CD4-positive, alpha-beta T cell treated with Interleukin-17A for 1 hour (primary cell): ENCODE measurements at places on chromosomes 2 and 18.

DNA sequence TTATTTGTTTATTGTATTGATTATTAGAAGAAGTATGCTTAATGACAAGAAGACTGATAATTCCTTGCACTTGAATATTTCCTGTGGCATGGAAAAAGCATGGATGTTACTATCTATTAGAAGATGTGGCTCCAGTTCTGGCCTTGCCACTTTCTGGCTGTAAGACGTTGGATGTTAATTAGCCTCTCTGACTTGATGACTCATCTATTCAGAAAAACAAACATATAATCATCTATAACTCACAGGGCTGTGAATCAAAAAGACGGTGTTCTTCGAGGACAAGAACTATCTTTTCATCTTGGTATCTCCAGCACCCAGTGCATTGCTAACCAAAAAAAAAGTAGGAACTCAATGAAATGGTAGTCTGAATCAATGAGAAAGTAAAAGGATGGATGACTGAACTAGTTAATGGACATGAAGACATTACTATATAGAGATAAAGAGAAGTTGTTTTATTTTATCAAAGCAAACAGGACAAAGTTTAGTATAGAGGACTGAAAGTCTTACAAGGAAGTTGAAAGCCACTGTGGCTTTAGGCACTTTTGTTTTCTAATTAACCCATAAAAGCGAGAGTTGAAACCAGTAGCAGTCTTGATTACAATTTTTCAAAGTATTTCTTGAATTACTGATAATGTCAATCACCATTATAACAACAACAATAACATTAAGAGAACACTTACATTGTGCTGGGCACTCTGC lies 145.3 kb downstream of the RND3 start:
- DNase-seq, result no peak

DNA sequence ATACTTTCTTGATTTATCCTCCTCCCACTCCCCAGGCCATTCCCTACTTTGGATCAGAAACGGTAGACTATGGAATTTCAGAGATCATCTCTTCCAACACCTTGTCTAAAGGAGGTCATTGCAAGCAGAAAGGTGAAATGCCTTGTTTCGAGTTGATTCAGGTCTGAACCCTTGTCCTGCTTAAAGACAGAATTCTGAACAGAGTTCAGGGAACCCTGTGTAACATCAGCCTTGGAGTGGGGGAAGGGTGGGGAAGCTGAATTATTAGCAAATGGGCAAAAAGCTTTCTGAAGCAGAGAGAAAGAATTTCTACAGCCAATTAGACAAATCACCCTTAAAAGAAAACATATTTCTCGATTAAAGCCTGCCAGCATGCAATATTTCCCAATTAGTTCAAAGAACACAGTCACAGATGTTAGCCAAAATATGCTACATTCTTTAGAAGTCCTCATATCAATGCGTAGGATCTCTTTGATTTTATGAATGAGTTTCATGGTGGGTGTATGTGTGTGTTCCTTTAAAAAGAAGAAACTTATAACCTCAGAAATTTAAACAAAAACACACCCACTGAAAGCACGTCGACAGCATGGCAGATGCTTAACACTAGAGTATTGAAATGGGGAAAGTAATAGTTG lies 353.1 kb downstream of the RND3 start:
- no peak for DNase-seq

DNA sequence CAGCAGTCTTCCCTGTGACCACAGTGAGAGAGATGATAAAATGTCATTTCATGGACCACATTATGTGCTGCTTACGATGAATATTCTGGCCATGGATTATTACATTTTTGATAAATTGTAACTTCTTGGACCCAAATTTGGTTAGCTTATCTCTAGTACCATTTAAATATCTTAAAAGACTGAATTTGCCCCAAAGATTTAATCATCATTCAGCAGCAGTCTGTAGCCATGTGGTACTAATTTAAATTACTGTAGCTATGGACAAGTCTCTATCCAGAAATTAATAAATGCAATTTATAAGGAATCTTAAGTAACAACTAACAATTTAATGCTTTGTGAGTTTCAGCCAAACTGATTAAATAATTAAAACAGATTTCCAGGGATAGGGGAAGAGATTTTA lies 644.9 kb upstream of the FANCL start:
- DNase-seq, result no peak

- DNase-seq, result no peak
These were observed 114.8 kb upstream of the ANKRD30BL start for GRCh38 chr2:132276571-132276981.

DNA sequence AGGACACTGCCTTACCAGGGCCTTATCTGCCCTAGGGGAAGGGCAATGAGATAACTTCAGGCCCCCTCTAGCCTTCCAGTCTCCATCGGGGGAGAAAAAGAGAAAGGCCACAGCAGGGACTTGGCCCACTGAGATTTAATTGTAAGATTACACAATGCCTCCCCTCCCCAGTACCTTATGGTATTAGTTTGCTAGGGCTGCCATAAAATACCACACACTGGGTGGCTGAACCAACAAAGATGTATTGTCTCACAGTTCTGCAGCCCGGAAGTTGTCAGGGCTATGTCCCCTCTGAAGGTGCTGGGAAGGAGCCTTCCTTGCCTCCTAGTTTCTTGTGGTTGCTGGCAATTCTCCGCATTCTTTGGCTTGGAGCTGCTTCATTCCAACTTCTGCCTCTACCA lies 34.8 kb upstream of the SPATA3 start:
- DNase-seq, result no peak

GRCh38 chr2:125582516-125582915 lies 1073.4 kb upstream of the GYPC start:
- no peak for DNase-seq

GRCh38 chr2:63044362-63045327 lies 6.0 kb upstream of the OTX1 start:
- DNase-seq, result no peak

DNA sequence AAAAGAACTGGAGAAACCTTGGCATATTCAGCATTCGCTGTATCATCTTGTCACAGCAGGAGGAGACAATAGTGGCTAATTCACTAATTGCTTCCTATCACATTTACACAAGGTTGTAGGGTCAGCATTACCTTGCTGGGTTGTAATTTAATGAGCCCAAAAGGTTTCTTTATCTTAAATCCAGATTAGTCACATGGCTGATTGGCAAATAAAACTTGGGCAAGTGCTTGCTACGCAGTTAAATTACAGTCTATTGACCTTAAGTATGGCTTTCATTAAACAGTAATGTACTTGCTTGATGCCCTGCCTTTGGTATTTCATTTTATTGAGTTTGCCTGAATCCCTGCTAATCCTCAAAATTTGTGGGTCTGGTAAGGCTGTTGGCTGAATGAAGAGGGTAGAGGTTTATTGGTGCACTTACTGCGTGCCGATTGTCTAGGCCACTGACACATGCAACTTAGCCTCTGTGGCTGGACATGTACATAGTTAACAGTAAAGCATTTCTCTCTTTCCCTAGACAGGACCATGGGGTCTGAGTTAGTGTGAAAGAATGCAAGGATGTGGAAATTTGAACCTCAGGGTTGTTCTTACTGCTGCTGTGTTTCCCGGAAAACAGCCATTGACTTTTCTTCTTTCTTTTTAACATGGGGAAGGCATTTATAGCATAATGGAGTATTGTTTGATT lies 34.3 kb downstream of the FMNL2 start:
- DNase-seq, result no peak

GRCh38 chr2:46967990-46968647 lies 52.5 kb upstream of the MCFD2 start:
- no peak for DNase-seq

DNA sequence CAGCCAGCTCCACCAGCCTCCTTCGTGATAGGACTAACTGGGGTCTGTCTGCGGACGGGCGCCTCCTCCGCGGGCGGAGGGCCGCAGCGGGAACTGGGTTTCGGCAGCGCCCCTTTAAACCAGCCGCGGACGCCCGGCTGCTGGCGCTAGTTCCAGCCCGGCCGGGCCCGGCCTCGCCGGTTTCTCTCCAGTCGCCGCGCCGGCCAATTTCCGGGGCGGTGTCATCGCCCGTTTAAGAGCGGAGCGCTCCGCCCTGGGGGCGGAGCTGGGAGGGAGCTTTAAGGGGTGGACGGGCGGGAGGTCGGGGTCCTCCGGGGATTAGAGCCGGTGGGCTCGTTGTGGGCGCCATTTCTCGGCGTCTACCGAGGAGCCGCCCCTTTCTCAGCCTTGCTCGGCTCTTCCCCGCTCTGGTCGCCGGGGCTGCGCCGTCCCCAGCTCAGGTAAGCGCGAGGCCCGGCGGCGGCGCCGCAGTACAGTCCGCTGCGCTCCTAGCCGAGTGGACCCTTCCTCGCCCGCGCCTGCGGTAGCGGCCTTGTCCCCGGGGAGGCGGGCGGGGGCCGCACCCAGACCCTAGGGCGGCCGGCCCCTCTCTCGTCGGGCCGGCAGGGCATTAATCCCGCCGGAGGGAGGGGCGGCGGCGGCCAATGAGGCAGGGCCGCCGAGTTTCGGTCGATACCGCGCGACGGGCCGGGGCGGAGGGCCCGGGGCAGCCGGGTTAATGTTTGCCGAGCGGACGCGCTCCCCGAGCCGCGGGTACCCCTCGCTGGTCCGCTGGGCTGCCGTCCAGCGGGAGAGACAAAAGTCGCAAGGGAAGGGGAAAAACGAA lies at the start of gene EPB41L5:
Gene EPB41L5, plus strand, starts transcription at position 307 of the 826 bp plus-strand sequence. CDS start 6,008 bp downstream, outside the sequence.
- peak; percentile 84 for DNase-seq

GRCh38 chr2:59791004-59791618 lies 762.3 kb downstream of the BCL11A start:
- no peak for DNase-seq

- no peak for DNase-seq
These were observed 17.6 kb upstream of the ADI1 start for GRCh38 chr2:3536682-3537632.

DNA sequence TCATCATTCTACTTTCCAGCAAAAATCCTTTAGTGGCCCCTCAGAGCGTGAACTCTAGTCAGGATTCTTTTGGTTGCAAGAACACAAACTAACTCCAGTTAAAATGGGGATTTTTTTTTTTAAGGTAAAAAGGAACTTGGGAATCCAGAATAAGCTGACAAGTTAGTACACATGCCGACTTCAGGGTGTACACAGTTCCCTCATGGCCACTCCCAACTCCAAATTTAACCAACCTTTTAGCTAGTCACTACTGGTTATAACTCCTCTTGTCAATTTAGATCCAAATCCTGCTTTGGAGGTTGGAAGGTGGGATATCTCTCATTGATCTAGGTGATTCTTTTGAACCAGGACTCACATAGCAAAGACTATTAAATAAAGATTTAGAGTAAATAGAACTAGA lies 5.0 kb upstream of the PGAP1 start:
- no peak for DNase-seq

GRCh38 chr2:232246245-232246644 lies 132.3 kb upstream of the ALPP start:
- no peak for DNase-seq

- DNase-seq, result no peak
These were observed 18.9 kb downstream of the KRTCAP3 start for GRCh38 chr2:27461118-27461517.

DNA sequence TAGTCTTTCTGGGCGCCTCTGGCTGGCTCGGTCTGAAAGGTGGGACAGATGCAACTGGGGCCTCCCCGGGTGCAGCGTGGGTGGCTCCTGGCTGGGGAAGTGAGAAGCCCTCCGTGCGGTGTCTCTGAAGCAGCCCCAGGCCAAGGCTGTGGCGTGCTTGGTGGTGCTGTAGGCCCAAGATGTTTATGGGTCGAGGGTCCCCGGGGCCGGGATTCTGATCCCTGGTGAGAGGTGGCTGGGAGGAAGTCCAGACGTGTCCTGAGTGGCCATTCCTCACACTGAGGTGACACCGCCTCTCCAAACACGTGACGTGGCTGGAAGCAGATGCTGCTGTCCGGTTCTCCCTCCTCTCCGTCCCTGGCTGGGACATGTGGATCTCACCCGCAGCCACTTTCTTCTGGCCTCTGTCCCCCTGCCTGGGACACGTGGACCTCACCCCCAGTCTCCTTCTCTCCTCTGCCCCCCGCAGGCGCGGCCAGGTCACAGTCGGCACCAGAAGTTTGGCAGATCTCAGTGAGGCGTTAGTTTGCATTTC lies 12.6 kb downstream of the RTP5 start:
- peak; percentile 30 for DNase-seq

DNA sequence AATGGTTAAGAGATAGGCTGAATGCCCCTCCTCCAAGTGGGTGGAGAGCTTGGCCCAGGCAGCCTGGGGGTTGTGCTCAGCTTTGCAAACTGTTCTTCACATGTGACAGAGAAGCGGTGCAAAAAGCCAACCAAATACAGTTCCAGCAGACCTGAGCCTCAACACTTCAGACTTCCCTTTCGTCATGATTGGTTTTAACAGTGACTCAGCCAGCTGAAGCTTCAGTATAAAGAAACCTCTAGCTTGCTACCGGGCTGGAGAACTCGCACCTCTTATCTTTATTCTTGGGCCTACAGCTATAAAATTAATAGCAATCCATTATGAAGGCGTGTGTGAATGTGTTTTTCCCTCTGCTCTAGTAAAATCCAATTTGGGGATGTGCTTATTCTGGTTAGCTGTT lies 20.0 kb downstream of the SETBP1 start:
- DNase-seq, result peak; percentile 57

DNA sequence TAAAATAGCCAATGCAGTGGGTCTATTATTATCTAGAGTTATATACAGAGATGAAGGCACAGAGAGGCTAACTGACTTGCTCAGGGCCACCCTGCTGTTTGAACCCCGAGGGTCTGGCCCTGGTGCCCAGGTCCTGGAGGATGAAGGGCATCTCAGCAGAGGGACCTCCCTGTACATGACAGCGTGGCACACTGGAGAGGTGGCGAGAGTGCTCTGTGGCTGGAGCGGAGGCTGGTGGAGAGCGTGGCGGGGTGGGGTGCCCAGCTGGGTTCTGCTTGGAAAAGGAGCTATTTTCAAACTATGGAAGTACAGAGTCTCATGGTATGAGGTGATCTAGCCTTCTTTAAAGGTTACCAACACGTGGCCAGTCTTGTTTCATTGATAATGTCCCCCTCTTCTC lies 35.8 kb downstream of the GREB1 start:
- no peak for DNase-seq

- no peak for DNase-seq
These were observed 1.4 kb downstream of the IL37 start for GRCh38 chr2:112912403-112912802.

DNA sequence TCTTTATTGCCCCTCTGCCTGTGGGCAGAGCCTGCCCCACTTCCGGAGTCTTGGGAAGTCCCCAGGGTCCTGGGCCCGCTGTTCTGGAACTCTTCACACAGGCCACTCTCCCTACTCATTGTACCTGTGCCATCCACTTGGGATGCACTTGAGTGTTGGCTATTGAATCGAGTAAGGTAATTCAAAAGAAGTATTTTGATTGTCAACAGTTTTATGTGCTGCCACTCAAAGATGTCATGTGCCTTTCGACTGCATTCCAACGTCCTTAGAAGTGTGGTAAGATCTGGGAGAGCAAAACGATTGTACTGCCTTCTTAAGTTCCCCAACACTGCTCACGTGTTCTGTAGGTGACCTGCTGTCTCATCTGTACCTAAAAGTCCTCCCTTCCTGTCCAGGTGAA lies 77.0 kb upstream of the SMIM21 start:
- no peak for DNase-seq
